ENCODE measurements at places on chromosomes 4 and X.

DNA sequence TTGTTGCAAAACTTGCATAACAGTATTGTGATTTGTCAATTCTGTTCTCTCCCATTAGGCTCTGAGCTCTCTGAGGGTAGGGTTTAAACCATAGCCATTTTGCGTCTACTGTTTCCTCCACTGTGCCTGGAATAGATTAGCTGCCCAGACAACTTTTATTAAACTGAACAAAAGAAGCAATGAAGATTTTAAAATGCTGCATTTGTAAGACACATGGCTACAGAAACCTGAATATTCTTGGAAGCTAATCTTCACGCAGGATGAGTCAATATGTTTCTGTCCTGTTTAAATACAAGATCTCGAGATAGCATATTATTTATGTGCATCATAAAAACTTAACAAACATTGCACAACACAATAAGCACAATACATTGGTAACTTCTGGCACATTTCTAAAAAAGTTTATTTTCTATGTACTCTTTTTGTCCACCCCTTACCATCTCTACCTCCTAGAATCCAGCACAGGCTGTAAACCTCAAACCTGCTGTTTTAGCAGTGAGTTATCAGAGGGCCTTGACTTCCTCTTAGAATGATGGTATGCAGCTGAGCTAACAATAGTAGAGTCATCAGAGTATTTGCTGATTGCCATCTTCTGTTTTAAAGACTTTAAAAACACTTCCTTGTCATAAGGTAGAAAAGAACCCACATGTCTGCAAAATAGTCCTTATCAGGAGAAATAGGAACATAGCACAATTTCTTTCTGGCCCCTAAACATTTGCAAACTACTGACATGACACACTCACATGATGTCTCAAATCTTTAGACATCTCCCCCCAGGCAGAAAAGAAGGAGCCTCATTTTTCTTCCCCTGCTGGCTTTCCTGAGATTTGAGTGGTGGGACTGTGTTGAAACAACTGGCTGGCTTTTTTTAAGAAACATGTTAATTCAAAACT is 10.6 kb upstream of the CCNG2 start:
- DNase-seq: peak; percentile 41

DNA sequence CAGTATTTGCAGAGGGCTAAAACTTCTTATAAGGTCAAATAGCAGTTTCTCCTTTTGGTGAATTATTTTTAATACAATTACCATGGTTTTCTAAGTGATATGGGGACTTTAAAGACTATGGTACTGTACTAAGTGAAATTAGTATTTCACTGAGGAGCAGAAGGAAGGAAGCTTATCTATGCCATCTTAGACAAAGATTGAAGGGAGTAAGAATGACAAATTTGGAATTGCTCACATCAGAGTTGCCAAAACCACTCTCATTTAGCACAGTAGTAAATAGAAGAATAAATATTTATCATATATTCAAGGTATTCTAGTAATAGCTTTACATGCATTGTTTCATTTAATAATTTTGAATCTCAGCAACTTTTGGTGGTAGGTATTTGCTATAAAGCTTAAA is 30.4 kb downstream of the SULT1B1 start:
- DNase-seq: no peak

DNA sequence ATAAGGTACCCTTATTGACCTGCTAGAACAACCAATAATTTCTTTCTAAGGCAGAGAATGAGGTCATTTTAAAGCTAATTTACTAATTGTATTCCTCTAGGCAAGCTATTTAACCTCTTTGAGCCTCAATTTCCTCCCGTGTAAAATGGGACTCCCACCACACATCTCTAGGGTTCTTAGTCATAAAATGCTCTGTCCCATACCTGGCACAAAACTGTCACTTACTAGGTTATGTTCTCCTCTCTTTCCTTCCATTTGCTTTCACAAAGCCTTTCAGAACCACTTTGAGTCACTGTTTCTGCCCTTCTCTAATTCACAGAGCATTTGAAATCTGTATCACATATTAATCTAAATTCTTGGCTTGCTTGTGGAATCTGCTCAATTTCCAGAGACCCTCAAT is 2.4 kb upstream of the GPR82 start:
- no peak for DNase-seq

GRCh38 chr4:103400405-103400804 is 202.3 kb upstream of the CENPE start:
- DNase-seq: peak; percentile 43

DNA sequence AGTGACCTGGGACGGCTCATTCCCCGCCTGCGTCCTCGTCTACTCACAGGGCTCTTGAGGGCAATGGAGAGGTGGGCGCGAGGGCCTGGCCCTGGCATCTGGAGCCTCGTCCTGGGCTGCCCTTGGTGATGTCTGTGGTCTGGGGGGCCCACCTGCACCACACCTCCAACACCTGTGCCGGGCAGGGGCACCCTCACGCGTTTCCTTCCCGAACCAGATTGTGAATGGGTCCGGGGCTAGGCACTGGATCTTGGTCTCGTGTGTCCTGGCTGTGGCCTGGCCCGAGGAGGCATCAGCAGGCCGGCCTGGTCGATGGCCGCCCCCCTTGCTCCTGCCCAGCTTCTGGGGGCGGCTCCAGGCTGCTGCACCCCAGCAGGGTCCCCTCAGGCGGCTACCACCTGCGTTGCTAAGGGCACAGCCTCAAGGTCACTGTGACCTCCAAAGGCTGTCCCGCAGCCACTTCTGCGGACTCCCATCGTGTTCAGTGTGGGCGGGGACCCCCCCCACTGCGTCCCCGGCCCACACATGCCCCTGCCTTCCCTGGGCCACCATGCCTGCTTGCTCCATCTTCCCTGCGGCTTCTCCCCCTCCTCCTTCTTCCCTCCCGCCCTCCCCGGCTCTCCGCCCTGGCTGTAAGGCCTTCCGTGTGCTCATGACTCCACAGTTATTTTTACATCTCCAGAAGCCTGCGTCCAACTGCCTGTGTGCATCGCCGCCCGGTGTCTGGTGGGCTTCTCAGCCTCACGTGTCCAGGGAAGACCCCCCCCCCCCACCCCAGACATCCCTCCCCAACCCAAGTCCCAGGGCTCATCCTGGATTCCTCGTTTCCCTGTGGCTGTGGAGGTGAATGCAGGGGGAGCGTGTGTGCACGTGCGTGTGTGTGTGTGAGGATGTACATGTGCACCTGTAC is 3.8 kb downstream of the DOK7 start:
- DNase-seq: no peak

- DNase-seq: peak; percentile 50
Measured at GRCh38 chrX:144732588-144732987, 514.7 kb upstream of the SPANXN1 start.

DNA sequence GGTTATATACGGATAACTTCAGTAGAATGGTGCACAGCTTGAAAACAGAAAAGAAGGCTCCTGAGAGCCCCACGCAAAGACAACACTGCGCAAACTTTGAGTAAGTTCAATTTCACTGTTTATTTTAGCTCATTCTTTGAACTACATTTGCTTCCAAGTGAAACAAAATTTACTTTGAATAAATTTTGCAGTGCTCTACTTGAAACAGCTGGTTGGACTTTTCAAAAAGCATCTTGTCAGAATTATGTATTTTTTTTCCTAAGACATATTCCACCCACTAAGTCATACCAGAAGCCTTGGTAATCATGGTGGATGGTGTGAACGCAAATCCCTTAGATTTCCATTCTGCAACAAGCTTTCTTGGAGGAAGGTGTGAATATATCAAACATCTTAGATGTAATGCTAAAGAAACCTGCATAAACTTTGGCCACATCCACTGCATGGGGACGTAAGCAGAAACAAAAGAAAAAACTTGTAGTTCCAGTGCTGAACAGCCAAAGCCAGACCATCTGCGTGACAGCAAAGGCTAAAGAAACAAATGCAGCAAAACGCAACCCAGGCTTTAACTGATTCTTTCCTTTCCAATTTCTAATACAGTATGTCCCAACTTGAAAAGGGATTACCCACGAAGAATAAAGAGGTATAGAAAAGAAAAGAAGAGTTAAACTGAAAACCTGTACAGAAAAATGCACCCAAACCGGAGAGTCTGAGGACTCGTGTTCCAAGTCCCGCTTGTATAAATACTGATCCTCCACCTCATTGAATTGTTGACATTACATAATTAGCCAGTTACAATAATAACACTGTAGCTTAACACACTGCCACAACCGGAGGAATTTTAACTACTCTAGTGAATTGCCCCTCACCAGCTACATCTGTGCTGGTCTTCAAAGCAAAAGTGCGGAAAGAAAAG is 90.9 kb downstream of the SH3RF1 start:
- DNase-seq: no peak
